Astrocyte of the spinal cord (primary cell): ENCODE measurements at places on chromosomes 11 and 22.
A peak's percentile ranks its signal among the peaks of the same experiment; 100 is the strongest.

DNA sequence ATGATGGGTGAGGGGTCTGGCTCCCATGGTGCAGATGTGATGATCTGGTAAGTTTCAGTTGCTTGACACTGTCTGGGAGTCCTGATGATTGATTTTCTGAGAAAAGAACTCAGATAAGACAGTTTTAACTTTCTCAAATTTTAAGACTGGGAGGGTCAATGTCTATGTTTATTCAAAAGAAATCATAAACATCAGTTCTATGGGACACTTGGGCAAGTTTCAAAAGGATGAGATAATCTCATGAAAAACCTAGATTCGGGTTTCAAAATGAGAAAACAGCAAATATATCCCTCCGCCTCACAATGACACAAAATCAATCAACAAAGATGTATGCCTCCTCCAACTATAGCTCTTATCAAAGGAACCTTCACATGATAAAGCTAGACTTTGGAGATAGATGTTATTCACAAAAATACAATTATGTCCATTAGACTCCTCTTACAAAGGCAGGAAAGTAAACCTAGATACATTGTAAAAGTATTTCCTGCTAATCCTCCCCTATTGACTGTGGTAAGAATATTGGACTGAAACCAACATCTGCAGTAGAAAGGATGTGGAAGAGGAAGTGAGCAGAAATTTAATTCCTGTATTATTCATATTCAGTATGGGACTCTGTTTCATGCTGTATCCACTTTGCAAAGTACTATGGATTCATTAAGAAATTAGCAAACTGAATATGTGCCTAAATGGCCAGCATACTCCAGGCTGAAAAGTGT is 21.6 kb downstream of the SVIP start:
- peak; percentile 20 for DNase-seq

GRCh38 chr11:130456286-130456685 is 7.8 kb downstream of the ADAMTS15 start:
- no peak for DNase-seq

DNA sequence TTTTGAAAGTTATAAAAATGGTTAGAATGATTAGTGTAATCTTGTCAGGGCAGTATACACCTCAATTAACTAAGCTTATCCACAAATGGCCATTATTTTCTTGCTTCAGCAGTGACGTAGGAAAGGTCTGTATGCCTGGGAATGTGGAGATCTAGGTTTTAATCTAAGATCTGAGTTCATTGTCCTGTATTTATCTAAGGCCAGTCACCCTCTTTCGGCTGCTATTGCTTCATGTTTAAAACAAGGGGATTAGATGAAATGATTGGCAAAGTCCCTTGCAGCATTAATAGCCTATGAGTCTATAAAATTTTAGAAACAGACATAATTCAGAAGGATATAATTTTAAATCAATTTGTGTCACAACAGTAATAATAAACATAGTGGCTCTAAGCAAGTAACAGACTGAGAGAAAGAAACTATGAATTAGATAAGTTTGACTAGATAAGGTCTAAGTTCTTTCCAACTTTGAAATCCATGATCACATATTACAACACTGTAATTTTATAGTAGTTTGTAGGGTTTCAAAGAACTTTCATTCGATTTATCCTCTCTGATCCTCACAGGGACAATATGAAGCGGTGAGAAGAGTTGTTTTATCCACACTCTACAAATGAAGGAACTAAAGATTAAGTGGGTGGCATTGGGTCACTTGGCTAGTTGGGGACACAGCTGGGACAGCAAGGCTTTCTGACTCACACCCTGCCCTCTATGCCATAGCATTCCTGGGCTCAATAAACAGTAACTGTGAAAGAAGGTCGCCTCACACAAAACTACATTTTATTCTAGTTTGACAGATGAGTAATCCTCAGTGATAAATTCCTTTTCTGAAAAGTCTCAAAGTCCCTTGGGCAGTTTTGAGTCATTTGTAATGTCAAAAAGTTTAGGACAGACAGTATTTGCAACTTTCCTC is 60.6 kb upstream of the RDX start:
- no peak for DNase-seq

GRCh38 chr11:66076561-66076960 is 6.5 kb downstream of the PACS1 start:
- no peak for DNase-seq

DNA sequence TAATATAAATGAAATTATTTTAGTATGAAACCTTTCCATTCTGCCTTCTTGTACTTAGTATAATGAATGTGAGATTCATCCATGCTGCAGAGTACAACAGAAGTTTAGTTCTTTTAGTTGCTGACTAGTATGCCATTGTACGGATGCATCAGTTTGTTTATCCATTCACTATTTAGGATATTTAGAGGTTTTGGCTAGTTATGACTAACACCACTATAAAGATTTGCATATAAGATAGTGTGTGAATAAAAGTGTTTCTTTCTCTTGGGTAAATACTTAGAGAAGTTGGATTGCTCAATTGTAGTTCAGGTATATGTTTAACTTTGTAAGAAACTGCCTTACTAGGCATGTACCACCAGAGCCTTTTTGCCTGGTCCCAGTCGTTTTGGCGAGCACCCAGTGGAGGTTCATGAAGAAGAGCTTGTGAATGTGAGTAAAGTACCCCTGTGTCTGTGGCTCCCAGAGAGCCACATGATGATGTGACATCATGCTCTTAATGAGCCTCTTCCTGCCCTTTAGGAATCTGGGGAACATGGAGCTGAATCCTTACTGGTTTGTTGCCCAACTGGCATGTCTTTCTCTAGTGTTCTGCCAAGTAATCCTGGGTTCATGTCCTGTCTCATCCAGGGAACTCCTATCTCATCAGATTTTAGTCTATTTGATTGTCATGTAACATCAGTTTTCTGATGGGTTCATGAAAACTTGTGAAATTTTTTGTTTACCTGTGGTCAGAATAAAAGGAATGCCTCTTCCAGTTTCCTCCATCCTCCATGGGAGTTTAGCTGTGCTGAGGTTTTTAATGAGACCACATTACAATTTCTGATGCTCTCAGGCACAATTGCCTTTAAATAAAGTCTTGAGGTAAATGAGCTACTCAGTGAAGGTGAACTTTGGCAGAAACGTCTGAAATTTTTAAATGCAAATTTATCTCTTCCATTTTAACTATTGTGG is 234.8 kb downstream of the CASP12 start:
- DNase-seq: peak; percentile 7

- peak; percentile 60 for DNase-seq
Measured at GRCh38 chr22:46055911-46056545, 79.1 kb upstream of the WNT7B start.

GRCh38 chr11:82673631-82674030 is 60.0 kb downstream of the FAM181B start:
- no peak for DNase-seq

GRCh38 chr22:43782448-43782847 is 29.7 kb downstream of the EFCAB6 start:
- no peak for DNase-seq

- DNase-seq: no peak
Measured at GRCh38 chr11:69492201-69492991, 10.9 kb downstream of the LINC01488 start.

- DNase-seq: no peak
Measured at GRCh38 chr11:112837162-112837826, 123.9 kb upstream of the NCAM1 start.

- peak; percentile 56 for DNase-seq
Measured at GRCh38 chr22:41021613-41022454, 70.6 kb upstream of the EP300 start.

GRCh38 chr11:58006940-58007339 is 16.7 kb upstream of the OR9Q1 start:
- DNase-seq: no peak

DNA sequence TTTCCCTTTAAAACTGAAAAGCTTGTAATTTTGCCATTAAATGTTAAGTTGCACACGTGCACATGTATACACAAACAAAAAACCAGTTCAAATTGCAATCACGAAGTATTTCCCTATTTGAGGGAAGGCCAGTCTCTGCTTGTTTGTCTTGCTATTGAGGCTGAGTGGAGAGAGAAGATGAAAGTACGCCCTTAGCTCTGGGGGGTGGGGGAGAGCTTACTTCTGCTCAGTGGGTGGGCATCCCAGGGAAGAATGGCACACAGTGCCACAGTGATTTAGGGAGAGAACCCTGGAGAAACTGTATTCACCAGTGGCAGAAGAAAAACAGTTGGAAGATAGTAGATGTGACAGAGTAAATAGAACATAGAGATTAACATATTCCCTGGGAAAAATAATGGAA is 8.7 kb downstream of the YAP1 start:
- no peak for DNase-seq

DNA sequence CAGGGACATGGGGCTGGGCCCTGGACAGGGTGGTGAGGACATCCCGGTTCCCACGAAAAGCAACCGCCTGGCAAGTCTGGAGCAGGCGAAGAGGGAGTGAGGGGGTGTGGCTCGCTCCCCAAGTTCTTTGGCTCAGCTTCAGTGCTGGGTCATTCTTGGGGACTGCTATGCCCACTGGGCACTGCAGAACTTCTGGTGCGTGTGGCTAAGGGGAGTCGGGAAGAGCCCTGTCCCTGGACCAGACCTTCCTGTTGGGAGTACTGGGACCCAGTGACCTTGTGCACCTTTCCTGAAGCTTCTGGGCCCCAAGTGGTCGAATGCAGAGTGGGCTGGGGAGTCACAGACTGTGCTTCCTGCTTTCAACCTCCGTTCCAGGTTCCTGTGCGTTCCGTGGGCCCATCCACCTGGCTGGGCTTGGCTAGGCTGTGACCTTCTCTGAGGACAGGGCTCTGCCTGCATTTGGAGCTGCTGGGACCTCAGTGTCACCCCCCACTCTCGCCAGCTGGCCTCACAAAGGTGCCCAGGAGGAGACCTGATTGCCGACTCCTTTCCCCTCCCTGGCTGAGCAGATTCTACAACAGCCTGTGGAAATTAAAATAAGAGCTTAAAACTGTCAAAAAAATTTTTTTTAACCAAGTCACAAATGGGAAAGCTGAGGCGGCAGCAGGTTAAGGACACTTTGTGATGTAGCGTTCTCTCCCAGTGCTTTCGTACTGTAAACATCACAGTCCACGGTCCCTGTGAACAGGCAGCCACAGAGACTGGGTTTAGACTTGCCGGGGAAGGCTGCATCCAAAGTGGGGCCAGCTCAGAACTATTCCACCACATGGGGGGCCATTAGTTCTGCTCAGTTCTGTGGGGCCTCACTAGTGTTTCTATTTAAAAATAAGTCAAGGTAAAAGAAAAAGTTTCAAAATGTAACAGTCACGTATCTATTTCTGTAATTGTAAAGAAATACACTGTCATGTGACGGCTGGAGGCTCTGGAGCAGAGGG is 63.8 kb upstream of the WNT7B start:
- no peak for DNase-seq
